ENCODE measurements at places on chromosomes 12 and 14.

- DNase-seq: no peak
Observed at GRCh38 chr12:62166525-62166924, 93.7 kb upstream of the USP15 start.

- DNase-seq: no peak
Observed at GRCh38 chr12:12201274-12201758, 65.5 kb downstream of the LRP6 start.

- no peak for DNase-seq
Observed at GRCh38 chr12:90925562-90925961, 29.4 kb downstream of the CCER1 start.

DNA sequence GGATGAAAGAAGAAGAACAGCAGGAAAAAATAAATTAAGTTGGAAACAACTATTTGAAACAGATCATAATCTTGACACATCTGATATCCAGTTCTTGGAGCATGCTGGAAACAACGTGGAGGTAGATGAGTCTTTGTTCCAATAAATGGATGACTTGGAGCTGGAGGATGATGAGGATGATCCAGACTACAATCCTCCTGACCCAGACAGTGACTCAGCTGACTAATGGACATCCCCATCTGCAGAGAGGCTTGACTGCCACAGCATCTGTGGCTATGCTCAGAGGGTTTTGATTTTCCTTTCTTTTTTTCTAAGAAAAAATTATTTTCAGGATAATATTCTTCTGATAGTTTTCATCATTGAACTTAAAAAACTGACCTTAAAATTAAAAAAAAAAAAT is 6.2 kb upstream of the ZDHHC17 start:
- no peak for DNase-seq

DNA sequence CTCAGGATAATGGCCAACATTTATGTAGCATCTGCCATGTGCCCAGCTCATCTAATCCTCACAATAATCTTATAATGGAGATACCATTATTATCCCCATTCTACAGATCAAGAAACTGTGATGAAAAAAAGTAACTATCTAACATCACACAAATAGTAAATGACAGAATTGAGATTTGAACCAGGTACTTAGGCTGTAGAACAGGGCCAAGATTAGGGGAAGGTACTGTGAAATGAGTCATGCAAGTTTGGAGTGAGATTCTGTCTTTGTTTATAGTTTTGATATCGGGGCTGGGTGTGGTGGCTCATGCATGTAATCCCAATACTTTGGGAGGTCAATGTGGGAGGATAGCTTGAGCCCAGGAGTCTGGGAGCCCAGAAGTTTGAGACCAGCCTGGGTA is 1.3 kb upstream of the GNPTAB start:
- no peak for DNase-seq

DNA sequence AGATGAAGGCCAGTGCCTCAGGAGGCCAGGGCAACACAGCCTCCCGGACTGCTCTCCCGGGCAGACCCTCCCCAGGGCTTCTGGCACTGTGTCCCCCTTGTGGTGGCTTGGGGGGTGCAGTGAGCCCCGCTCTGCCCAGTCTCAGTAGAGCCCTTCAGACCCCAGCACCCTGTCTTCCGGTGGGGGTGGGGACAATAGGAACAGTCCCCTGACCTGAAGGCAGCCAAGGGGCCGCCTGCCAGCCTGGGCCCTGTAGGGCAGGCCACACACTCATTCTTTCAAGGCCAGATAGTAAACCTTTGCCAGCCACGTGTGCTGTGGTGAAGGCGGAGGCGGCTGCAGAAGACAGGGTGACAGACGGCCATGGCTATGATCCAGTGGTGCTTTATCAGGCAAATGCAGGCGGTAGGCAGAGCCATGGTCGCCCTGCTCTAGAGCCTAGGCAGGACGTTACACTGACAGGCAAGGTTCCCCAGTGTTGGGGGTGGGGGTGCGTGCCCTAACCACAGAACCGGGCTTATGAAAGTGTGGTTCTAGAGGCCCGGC is 15.0 kb downstream of the ZFYVE21 start:
- no peak for DNase-seq

- DNase-seq: no peak
Observed at GRCh38 chr12:495466-495865, 35.7 kb downstream of the B4GALNT3 start.

DNA sequence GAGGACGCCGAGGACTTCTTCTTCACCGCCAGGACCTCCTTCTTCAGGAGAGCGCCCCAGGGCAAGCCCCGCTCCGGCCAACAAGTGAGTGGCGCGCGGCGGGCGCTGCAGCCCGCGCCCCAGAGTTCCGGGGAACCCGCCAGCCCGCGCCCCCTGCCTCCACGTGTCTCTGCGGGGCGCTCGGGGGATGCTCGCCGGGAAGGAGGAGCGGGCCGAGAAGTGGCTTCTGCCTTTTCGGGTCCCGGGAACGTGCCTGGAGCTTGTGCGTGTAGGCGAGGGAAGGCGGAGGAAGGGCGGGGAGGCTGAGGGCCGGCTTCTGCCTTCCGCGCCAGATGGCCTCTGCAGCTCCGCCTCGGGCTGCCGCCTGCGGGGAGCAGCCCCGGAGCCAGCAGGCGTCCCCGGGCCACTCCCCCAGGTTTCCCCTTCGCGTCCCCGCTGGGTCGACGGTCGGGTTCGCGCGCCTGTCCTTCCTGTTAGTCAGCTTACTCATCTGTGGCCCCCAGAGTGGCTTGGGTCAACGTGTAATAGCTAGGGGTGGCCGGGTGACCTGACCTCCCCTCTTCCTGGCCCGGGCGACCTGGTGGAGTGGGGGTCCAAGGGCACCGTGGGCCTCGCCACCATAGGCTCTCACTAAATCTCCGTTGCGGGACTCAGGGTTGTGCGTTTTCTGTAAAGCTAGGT is 505 bp downstream of the RASSF3 start:
- DNase-seq: no peak

Data from NCI-H187 treated with DMSO at 0.1 percent for 48 hours (cell line).